ENCODE measurements at places on chromosomes 7 and 10.

- no peak for DNase-seq
These were observed 51.3 kb downstream of the HIPK2 start for GRCh38 chr7:139726485-139726869.

GRCh38 chr7:106583100-106583499 lies 77.9 kb downstream of the CCDC71L start:
- DNase-seq, result no peak

DNA sequence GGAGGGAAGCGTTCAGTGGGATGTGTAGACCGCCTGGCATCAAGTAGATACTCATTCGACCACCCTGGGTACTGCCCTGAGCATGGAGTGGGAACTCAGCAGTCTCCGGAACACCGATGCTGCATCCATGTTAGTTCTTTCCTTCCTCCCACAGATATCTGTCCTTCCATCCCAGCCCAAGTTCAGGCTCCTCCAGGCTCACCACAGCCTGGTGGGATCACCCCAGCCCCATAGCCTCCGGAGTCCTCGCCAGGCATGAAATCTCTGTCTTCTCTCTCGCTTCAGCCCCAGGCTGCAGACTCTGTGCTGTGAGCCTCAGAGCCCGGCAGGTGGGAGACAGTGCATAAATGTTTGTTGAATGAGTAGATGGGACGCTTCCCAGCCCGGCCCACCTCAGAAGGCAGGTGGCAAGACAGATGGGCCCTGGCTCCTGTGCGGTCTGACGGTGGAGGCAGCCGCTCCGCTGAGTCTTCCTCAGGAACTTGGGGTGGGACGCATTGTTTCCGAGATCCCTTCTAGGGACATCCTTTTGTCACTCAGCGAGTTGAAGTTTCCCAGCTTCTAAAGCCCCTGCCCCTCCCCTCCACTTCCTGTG lies 42.9 kb downstream of the ELFN1 start:
- DNase-seq, result no peak

DNA sequence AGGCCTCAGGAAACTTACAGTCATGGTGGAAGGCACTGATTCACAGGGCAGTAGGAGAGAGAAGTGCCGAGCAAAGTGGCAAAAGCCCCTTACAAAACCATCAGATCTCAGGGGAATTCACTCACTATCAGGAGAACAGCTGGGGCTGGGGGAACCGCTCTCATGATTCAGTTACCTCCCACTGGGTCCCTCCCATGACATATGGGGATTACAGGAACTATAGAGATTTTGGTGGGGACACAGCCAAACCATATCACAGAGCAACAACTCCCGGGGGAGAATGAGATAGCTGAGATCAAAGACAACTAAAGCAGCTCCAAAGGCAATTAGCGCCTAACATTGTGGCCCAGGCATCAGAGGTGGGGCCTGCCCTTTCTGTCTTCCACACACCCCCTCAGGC lies 85.4 kb upstream of the VOPP1 start:
- DNase-seq, result no peak

DNA sequence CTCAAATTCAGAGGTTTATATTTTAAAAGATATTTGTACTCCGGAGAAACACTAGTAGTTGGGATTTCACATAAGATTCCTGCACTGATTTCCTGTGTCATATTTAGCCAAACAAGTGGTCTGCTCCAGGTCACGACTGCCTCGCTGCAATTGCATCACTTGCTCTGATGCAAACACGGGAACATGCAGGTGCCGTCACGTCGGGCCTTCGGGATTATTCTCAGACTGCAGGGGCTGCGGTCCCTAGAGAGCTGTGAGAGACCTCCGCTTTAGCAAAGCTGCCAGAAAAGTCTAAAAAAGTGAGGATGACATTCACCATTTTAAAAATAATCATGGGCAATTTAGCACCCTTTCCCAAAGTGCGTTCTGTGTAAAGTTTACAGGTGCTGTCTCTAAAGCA lies 93.5 kb upstream of the DDC start:
- DNase-seq, result no peak

DNA sequence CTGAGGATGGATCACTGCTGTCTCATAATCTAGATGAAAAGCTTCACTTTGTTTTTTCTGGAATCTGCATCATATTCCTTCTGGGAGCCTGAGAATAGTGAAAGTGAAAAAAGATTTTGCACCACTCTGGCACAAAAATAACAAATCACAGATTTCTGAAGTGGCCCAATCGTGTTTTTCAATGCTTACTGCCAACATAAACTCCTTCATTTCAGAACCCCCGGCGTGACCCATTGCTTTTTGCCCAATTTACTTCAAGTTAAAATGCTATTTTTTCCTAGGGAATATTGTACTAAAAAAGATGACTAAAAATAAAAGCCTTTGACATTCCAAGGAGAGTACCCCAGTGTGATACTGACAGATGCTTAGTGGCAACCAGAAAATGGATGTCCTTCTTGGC lies 53.7 kb upstream of the ANK3 start:
- no peak for DNase-seq

- DNase-seq, result no peak
These were observed 145.0 kb downstream of the TCERG1L start for GRCh38 chr10:131166486-131166885.

DNA sequence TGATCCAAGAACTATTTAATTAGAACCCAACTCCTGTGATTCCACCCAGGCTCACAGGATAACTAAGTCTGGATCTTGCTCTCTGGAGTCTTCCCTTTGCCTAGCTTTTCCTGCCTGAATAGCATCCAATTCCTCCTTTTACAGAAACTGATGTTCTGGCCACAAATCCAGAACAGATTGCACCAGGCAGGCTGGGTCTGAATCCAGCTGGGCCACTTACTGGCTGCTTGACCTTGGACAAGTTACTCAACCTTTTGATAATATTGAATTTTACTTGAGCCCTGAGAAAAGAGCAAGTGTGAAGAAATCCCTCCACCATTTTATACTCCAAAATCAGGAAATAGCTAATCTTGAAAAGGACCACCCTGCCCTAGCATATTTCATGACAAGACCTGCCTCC lies 55.5 kb upstream of the SLC35G1 start:
- no peak for DNase-seq

- no peak for DNase-seq
These were observed 123.3 kb upstream of the GAD2 start for GRCh38 chr10:26093229-26093628.

- DNase-seq, result no peak
These were observed 45.4 kb downstream of the CTTNBP2 start for GRCh38 chr7:117827862-117828261.

DNA sequence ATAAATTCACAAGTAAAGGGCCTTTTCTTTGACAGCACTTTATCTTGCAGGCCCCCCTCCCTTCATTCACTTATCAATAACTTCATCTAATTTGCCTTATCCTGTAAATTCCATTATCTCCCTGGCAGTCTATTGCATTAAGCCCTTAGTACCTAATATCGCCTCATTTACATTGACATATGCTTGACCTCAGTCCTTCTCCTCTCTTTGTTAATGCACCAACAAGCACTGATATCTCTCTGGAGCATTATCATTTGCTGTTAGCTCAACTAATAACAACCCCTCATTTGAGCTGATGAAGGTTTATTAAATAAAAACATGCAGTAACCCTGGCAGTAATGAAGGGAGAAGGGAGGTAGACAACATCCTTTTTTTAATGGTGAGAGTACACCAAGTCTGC lies 46.8 kb downstream of the EXOC4 start:
- DNase-seq, result no peak

DNA sequence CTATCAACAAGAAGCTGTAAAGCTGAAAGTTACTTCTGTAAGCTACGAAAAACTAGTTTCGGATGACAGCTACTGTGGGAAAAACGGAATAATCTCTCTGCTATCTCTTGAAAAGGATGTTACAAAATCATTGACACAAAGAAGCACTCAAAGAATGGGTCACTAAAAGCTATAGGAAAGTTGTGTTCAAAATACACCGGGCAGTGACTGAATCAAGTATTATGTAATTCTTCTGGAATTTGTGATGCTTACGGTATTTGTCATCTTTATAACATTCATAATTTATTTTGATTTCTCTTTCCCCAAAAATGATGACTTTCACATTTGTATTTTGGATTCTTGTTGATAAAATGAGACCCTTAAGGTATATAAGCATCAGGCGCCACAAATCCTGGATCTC lies 112.1 kb upstream of the KLF6 start:
- DNase-seq, result no peak

GRCh38 chr7:151469281-151469680 lies 29.3 kb upstream of the CRYGN start:
- no peak for DNase-seq

- DNase-seq, result no peak
These were observed 50.8 kb upstream of the PPP1R9A start for GRCh38 chr7:94856643-94857042.

DNA sequence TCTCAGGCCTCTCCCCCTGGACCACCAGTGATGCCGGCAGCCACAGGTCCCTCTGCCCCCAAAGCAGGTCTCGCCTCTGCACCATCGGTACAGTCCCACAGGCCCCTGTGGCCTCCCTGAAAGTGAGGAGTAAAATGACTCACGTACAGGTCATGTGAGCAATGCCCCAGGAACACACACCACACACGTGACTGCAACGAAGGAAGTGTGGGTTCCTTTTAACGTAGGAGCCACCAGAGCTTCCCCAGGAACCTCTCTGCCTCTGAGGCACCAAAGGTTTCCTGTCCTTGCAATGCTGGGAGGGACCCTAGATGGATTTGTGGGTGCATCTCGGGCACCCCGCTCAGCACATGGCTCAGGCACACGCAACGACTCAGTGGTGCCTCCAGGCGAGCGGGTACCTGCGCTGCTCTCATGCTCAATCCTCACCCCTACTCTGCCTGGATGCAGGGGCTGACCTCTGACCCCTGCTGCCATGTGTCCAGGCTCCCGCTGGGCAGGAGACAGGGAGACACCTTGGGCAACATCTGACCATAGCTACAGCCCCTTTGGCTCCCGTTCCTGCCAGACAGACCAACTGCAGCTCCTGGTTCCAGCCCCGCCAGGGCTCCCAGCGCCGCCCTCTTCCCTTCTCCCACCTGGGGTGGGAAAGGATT lies 120.7 kb downstream of the PRKAG2 start:
- peak; percentile 65 for DNase-seq

DNA sequence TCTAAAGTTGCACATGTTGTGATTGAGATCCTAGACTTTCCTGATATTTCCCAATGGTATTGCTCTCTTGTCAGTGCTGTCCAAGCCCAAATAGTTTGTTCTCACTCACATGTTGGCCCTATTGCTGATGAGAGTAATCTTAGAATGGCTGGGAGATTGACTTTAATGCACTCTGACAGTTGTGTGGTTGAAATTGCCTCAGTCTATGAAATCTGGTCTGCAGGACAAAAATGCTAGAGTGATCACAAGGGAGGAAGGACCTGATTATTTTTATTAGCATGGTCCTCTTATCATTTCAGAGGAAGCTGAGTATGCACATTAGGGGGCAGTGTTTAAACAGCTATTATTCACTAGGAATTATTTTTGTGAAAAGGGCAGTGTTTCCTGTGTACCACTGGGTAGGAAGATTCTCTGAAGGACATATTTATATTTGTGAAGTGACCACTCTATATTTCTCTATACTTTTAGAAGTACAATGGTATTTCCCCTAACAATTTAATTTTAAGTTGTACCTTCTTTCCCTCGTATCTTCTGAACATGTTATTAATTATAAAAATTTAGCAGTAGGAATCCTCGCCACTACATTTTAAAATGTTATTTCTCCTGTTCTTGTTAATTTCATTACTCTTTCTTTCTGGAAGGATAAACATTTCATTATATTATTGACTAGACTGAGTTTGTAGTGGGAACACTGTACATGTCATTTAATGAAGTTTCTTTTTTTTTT lies 64.4 kb downstream of the SUGCT start:
- no peak for DNase-seq

GRCh38 chr10:113907166-113907565 lies 52.7 kb downstream of the NHLRC2 start:
- no peak for DNase-seq

DNA sequence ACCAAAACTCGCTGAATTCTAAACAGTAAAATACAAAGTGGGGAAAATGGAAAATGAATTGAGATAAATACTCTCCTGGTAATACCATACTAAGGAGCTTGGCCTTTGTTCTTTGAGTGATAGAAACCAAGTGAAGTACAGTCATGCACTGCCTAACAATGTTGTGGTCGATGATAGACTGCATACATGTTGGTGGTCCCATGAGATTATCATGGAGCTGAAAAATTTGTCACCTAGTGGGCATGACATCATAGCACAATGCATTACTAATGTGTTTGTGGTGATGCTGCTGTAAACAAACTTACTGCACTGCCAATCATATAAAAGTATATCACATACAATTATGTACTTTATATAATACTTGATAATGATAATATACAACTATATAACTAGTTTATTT lies 419.1 kb downstream of the ARL4A start:
- no peak for DNase-seq

DNA sequence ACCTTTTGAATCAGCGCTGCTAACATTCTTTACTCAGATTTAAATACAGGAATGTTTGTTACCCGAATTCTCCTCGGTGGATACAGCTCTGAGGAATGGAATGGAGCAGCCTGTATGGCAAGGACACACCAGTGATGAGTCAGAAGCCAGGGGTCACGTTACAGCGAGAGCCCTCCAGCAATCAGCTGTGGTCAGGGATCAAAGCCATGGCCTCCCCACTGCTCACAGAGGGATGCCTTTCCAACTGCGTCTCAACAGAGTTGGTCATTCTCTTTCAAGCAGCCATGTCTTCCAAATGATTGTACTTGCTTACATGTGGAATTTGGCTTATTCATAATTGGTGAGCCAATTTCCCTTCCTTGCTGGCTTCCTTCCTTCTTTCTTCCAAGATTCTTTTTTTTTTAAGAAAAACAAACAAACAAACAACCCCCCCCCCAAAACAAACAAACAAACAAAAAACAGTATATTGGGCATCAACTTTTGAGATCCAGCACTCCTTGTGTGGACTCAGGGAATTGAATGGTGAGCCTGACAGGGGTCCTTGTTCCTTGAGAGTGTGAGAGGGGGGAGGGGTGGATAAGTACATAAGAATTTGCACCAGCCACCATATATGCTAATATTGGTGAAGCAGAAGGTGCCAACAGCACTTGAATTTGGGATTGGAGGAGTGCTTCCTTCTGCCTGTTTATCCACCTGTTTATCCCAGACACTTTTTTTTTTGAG lies 100.2 kb downstream of the ATXN7L1 start:
- DNase-seq, result no peak

DNA sequence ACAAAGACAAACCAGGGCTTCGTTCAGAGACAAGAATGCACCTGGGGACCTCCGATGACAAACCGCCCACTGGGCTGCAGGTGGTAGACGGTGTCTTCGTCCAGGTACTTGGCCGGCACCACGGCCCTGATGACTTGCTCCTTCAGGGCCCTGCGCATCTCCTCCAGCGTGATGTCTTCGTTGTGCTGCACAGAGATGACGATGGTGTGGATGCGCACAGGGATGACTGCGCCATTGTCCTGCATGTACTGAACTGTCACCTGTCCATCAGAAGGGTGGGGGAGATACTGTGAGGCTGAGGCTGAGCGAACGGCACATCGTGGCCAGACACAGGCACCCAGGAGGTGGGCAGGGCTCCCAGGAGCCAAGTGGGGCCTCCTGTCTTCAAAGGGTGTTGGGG lies 13.1 kb downstream of the MAT1A start:
- DNase-seq, result no peak

Data from stimulated activated naive CD8-positive, alpha-beta T cell treated with anti-CD3 and anti-CD28 coated beads, Interleukin-15, amount 100 ng/mL, for 72 hours (primary cell).